NCI-H2029 treated with DMSO at 0.1 percent for 48 hours (cell line): ENCODE measurements at places on chromosomes 3 and 15.

- DNase-seq: no peak
Measured at GRCh38 chr3:2985479-2985878, 124.7 kb downstream of the IL5RA start.

GRCh38 chr3:198071602-198072287 is 111.7 kb downstream of the LMLN start:
- DNase-seq: no peak

GRCh38 chr3:24088782-24089181 is 143.7 kb downstream of the NR1D2 start:
- DNase-seq: peak; percentile 32

DNA sequence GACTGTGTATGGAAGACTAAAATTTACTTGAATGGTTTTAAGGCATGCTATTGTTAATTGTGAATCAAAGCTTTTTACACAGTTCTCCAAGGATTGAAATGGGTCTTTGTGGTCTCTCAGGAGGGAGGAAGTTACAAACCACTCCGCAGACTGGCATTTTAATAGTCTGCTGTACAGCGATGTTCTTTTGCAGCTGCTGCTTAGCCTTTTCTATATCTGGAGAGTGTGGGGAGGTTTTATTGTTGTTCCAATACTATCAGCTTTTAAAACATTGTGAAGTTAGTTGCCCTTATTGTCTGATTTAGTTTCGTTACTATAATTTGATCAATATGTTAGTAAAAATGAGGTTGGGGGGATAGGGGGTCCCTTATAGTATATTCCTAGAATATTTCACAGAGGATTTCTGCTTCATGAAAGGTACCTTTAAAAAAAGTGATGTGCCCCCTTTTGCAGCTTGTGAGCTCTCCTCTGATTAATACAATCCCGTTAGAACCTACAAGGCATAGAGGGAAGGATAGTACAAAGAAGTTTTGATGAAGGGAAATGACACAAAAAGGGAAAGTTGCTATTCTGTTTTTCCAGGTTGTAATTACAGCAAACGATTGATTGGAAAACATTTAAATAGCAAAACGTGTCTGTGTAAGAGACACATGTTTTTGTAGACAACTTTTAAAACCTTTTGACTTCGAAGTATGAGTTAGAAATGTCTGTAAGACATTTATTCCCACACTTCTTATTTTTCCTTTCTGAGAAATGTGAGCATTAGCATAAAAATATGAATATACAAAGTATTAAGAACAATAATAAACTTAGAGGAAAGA is 158.3 kb upstream of the CGNL1 start:
- DNase-seq: peak; percentile 26

- DNase-seq: no peak
Measured at GRCh38 chr15:90086868-90087268, 15.4 kb downstream of the IDH2 start.

DNA sequence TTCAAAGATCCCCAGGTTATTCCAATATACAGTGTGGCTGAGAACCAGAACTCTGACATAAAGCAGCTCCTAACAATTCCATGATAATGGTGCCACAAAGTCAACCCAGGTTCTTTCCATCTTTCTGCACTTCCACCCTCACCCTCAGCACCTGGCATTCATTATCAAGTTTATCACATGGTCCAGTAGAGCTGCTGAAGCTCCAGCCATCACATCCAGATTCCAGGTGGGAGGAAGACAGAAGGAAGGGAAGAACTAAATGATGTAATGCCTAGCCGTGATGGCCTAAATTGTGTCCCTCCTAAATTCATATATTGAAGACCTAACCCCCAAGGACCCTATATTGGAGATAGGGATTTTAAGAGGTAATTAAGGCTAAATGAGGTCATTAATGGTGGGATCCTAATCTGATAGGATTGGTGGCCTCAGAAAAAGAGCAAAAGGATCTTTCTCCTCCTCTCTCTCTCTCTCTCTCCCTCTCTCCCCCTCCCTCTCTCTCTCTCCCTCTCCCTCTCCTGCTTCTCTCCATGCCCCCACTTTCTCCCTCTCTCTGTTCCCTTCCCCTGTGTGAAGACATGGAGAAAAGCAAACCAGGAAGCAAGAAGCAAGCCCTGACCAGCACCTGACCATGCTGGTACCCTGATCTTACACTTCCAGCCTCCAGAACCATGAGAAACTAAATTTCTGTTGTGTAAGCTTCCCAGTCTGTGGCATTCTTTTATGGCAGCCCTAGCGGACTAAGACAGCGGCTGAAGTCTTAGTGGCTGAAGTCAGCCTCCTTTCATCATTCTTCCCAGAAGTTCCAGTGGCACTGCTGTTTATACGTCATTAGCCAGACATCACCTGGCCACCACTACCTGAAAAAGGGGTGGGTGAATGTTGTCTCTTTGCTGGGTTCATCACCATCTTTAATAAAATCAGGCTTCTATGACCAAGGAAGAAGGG is 369.7 kb upstream of the PROK2 start:
- DNase-seq: no peak

- no peak for DNase-seq
Measured at GRCh38 chr3:29922992-29923746, 642.3 kb downstream of the RBMS3 start.

- DNase-seq: peak; percentile 84
Measured at GRCh38 chr3:13896473-13897154, 16.7 kb upstream of the WNT7A start.

GRCh38 chr3:103532986-103533385 is 1098.2 kb downstream of the ZPLD1 start:
- DNase-seq: no peak

GRCh38 chr3:28915741-28916500 is 364.9 kb upstream of the RBMS3 start:
- DNase-seq: no peak

DNA sequence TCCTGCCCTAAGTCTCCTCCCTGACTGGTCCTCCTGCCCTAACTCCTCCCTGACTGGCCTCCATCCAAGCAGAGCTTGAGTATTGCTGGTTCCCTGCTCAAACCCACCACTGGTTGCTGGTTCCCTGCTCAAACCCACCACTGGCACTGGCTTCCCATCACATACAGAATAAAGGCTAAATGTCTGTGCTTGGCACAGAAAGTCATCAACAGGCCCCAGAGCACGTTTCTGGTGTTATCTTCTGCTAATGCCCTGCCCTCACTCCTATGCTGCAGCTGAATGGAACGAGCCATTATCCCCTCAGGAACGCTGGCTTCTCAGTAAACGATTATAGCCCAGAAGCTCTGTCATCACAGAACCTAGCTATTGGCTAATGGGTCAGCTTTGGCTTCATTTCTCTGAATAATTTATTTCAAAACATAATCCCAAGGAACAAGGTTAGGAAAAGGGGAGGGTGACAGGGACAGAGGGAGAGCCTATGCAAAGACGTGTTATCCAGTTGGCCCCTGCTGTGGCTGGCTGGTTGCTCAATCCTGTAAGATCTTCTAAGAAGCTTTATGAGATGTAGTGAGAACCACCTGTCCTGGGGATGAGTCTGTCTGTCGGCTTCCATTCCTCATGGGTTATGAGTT is 6.3 kb upstream of the MUC20 start:
- no peak for DNase-seq

DNA sequence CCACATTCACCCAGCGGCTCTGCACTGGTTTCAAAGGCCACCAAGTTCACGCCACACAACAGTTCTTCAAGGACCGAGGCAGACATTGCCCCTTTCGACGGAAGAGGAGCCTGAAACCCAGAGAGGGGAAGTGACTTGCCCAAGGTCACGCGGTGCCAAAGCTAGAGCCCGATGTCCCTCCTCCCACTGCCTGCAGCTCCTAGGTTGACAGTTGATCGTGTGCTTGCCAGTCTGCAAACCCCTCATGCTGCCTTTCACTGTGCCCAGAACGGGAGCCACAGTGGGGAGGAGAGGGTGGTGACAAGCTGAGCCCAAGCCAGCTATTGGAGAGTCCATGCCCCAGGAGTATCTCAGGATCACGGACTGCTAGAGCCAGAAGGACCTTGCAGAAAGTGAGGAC is 230.9 kb downstream of the XXYLT1 start:
- DNase-seq: no peak

DNA sequence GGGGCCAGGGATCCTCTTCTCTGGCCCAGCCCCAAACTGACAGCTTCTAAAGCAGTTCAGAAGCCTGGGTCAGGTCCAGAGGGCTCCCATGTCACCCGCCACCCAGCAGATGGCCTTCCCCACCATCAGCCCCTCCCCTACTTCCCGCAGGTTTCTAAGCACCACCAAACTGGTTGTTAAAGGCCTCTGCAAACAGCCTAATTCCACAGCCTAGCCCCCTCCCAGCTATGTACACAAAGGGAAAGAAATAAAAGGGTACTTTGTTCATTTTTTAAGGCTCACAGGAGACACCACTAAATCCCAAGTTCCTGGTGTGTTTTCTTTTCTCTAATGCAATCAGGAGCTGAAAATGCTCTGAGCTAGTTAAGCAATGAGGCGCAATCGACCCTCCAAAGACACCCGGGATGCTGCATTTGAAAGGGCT is 30.6 kb downstream of the PLCH1 start:
- DNase-seq: no peak

GRCh38 chr3:101379658-101380376 is 59.4 kb upstream of the IMPG2 start:
- DNase-seq: no peak

DNA sequence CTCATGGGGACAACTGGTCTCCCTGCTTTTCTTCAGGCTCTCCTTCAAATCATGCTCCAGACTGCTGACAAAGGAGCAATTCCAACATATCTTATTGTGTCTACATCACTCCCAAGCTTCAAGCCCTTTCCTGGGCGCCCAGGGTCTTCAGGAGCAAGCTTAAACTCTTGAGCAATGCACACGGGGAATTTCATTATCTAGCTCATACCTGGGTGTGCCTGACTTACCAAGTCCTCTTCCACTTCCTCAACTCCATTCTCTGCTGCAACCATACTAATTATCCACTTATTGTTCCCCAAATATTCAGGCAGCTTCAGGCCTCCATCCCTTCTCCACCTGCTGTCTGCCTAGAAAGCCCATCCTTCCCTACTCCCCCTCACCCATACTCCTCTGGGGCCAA is 50.6 kb downstream of the B3GNT5 start:
- DNase-seq: no peak

DNA sequence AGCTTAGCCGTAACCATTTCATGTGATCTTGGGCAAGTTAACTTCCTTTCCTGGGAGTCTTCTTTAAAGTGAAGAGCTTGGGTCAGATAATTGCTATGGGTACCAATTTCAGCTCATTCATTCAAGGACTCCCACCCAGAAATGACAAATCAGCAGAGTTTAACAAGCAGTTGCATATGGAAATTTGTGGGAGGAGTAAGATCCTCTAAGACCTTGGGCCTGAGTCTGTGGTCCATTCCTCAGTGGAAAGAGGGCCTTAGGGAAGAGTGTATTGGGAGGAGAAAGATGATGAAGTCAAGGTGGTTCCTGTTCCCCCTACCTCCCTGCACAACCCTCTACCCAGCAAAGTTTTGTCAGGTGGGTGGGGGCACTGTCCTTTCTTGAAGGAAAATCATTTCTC is 42.1 kb downstream of the RBP2 start:
- DNase-seq: no peak

- no peak for DNase-seq
Measured at GRCh38 chr15:47764666-47765065, 47.4 kb downstream of the SEMA6D start.

DNA sequence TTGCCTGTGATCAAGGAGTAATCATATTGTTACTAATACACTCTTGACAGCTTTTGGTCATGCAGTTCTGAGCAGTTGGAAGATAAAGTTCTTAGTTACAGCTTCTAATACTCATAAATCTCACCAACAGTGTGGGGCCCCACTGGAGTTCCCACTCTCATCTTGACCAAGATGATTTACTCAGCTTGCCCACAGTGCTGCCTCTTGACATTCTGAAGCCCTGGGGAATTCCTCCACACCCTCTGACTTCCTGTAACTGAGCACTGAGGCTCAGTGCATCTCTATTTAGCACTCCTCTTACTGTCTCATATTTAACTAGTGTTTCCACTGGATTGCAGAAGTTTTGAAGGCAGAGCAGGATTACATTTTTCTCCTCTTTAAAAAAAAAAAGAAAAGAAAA is 1.9 kb upstream of the ARL6IP5 start:
- no peak for DNase-seq

DNA sequence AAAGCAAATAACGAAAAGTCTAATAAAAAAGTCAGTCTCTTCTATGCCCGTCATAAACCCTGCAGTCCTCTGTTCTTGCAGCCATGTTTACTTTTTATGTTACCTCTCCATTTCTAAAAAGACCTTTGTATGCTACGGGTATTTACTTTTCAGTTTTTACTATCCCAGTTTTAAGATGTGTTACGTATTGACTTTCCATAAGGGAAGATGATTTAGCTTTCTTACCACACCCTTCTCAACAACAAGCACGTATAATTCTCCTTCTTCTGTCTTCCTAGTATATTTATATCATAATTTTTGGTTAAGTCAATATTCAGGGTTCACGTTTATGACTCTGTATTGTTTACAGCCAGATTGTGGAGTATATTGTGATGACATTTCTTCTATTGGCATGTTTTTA is 10.8 kb downstream of the TRNT1 start:
- DNase-seq: no peak

DNA sequence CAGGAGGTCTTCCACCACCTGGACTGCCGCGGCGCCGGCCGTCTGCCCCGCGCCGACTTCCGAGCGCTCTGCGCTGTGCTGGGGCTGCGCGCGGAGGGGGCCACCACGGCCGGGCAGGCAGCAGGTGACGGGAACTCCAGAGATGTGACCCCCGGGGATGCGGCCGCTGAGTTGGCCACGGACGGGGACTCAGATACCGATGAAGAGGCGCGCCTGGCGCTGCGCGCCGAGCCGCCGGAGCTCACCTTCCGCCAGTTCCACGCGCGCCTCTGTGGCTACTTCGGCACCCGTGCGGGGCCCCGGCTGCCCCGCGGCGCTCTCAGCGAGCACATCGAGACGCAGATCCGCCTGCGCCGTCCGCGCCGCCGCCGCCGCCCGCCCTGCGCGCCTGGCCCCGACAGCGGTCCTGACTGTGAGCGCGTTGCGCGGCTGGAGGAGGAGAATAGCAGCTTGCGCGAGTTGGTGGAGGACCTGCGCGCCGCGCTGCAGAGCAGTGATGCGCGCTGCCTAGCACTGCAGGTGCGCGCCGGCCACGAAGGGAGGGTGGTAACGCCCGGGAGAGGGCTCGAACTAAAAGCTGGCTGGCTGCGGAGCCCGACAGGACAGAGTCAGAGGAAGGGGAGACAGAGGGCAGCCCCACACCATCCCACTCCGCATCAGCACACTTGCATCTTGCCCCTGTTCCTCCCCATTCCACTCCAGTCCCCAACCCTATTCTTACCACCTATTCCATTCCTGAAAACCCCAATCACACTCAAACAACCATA is 885 bp downstream of the EFCC1 start:
- DNase-seq: no peak
